ENCODE measurements at places on chromosomes 4 and X.
A peak's percentile ranks its signal among the peaks of the same experiment; 100 is the strongest.

DNA sequence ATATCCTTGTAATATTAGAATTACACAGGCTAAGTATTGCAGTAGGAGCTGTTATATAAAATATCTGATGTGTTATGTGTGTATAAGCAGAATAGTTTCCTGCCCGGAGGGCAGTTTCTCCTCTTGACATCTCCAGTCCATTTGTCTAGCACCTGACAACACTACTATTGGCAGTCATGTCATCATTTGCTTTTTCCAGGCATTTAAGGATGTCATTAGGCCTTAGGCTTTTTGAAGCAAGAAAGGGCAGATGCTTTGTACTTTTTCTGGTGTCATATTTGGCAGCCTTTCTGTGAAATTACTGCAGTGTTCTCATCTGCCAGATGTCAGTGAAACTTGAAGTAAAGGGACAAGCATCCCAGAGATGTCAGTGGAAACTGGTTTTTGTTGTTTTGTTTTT, 2017.6 kb upstream of the IGFBP7 start:
- no peaks in the 10 kb centered on the region for H3K36me3 ChIP-seq
- DNase-seq, result no peak
- no peak overlapping the region for H3K27ac ChIP-seq
- H3K27me3 ChIP-seq, result no peaks in the 10 kb centered on the region
- no peak overlapping the region for H3K4me3 ChIP-seq

DNA sequence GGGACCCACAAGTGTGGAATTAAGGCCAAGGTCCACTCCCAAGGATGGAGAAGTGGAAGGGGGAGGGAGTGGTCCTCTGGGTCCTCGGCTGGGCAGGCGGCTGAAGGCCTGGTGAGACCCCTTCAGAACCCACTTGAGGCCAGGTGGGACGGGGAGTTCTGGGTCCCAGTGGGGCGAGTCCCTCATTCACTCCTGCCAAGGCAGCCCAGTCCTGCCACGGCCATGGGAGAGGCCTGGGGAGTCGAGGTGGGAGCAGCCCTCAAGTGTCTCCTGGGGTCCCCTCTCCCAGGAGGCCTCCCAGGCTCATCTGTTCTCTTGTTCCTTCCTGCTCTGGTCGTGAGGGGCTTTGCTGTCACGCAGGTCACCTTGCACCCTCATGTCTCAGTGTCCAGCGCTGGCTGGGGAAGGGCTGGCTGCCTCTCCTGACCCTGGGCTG, 6.1 kb upstream of the SH3BP2 start:
- H3K4me1 ChIP-seq, result peaks cover 53% of the 10 kb centered on the region
- no peaks in the 10 kb centered on the region for H3K27me3 ChIP-seq
- peak overlapping the region; percentile 99 for H3K27ac ChIP-seq
- peaks cover 2% of the 10 kb centered on the region for H3K36me3 ChIP-seq

GRCh38 chr4:148215202-148215601, 227.0 kb downstream of the NR3C2 start:
- no peak overlapping the region for H3K4me3 ChIP-seq
- H3K36me3 ChIP-seq, result peaks cover 3% of the 10 kb centered on the region
- H3K27me3 ChIP-seq, result no peaks in the 10 kb centered on the region
- DNase-seq, result no peak

DNA sequence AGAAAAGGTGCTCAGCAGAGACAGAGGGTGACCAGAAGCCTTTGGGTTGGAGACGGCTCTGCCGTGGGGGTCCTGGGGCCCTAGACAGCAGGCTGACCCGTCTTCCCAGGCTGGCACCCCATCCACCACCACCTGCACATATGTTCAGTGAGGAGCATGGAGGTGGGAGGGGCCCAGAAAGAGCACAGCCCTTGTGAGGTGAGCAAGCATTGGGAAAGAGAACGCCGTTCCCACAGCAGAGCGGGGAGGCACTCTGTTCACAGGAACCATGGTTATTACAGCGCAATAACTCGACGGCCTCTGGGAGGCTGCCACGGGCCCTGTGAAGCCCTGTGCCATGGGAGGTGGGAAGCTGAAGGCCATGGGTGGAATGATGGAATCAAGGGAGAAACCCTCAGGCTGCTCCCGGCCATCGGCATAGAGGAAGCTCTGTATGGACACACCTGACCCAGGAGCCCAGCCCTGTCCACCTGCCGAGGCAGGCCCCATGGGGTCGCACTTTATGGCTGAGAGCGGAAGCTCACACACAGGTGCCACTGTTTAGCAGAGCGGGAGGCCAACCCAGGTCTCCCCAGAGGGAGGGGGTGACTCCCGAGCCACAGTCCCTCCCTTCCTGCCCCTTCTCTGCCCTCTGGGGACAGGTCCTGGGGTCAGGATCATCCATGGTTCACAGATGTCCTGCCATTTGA, 93.5 kb upstream of the AFAP1 start:
- peaks cover 19% of the 10 kb centered on the region for H3K27me3 ChIP-seq
- DNase-seq, result no peak
- H3K4me1 ChIP-seq, result peaks cover 18% of the 10 kb centered on the region
- no peak overlapping the region for H3K4me3 ChIP-seq

All from stimulated activated naive B cell treated with anti-CD40 and anti-IgM and Interleukin-4, amounts not matched to agents 10 μg/mL and 1 μg/mL and 100 μg/mL, for 72 hours (primary cell).